A673 (cell line): ENCODE measurements at places on chromosomes 7 and 10.

DNA sequence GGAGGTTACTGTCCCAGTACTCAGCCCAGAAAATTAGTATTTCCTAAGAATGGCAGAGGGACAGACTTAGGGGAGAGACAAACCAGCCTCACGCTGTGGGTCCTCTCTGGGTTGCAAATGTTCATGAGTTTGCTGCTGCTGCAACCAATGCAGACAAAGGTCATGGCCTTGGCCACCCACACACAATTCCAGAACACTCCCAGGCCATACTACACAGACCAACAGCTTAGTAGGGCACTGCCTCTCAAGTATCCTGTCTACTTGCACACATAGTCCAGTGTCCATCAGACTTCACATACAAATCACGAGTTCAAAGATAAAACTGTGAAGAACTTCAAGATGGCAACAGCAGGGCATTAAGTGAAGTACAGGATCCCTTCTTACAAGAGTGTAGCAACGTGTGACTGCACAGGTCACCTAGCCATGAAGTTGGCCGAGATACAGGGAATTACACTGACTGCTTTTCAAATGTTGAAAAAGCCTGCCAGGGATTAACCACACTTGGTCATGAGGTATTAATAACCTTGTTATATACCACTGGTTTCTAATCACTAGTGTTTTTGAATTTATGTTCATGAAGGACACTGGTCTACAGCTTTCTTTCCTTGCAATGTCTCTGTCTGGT, 40.0 kb downstream of the ZNF33B start:
- no peak overlapping the region for H3K27ac ChIP-seq
- no peaks in the 10 kb centered on the region for H3K27me3 ChIP-seq
- no peak for DNase-seq
- H3K36me3 ChIP-seq, result peaks cover 14% of the 10 kb centered on the region
- H3K4me1 ChIP-seq, result no peaks in the 10 kb centered on the region
- no peak overlapping the region for H3K4me3 ChIP-seq

- no peaks in the 10 kb centered on the region for H3K36me3 ChIP-seq
- H3K4me1 ChIP-seq, result no peaks in the 10 kb centered on the region
- H3K27ac ChIP-seq, result no peak overlapping the region
- H3K27me3 ChIP-seq, result no peaks in the 10 kb centered on the region
- DNase-seq, result no peak
Observed at GRCh38 chr10:44662051-44662450, 249.1 kb upstream of the TMEM72 start.

- no peaks in the 10 kb centered on the region for H3K4me1 ChIP-seq
- no peak overlapping the region for H3K4me3 ChIP-seq
- peak; percentile 79 for DNase-seq
- no peaks in the 10 kb centered on the region for H3K27me3 ChIP-seq
Observed at GRCh38 chr10:2978111-2978510, 89.2 kb upstream of the PFKP start.

- H3K4me3 ChIP-seq, result no peak overlapping the region
- no peaks in the 10 kb centered on the region for H3K4me1 ChIP-seq
- H3K27me3 ChIP-seq, result no peaks in the 10 kb centered on the region
- H3K27ac ChIP-seq, result no peak overlapping the region
- DNase-seq, result no peak
- no peaks in the 10 kb centered on the region for H3K36me3 ChIP-seq
Observed at GRCh38 chr7:141028767-141029166, 14.0 kb upstream of the MRPS33 start.

DNA sequence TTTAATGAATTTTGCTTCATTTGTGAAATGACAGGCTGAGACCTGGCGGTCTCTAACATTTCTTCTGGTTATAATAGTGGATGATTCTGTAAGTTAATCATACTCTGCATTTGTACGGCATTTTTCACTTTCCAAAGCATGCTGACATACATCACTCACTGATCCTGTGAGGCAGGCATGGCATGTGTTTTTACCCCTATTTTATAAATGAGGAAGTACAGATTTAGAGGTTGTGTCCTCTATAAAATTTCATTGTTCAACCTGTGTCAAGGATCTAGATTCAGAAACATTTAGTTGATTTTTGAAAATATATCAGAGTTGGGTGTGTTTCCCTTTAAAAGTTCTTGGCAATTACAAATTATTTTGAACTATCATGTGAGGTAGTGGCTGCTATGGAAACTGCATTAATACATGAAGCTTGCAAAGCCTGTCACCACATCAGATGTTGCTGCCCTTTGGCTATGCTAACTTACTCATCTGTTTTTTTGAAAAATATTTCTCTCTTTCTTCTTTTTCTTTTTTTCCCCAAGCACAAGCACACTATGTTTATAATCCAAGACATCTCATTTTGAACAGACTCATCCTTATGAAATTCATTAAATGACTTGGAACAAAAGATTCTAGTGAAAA, 172.7 kb downstream of the GNAI1 start:
- H3K36me3 ChIP-seq, result no peaks in the 10 kb centered on the region
- peak; percentile 17 for DNase-seq
- H3K27ac ChIP-seq, result no peak overlapping the region
- H3K4me3 ChIP-seq, result no peak overlapping the region

GRCh38 chr7:73351447-73352167, 23.6 kb downstream of the FKBP6 start:
- H3K4me1 ChIP-seq, result no peaks in the 10 kb centered on the region
- DNase-seq, result no peak
- H3K4me3 ChIP-seq, result no peak overlapping the region
- no peaks in the 10 kb centered on the region for H3K27me3 ChIP-seq

- H3K4me3 ChIP-seq, result no peak overlapping the region
- H3K36me3 ChIP-seq, result no peaks in the 10 kb centered on the region
- no peak overlapping the region for H3K27ac ChIP-seq
- peaks cover 4% of the 10 kb centered on the region for H3K4me1 ChIP-seq
- no peak for DNase-seq
- no peaks in the 10 kb centered on the region for H3K27me3 ChIP-seq
Observed at GRCh38 chr10:48450233-48450740, 143.8 kb downstream of the MAPK8 start.

- no peaks in the 10 kb centered on the region for H3K27me3 ChIP-seq
- no peak for DNase-seq
Observed at GRCh38 chr10:78963074-78964034, 105.4 kb upstream of the ZMIZ1 start.

- no peaks in the 10 kb centered on the region for H3K36me3 ChIP-seq
- no peaks in the 10 kb centered on the region for H3K27me3 ChIP-seq
- DNase-seq, result no peak
- H3K4me1 ChIP-seq, result no peaks in the 10 kb centered on the region
- no peak overlapping the region for H3K27ac ChIP-seq
Observed at GRCh38 chr7:77316219-77316978, 99.8 kb downstream of the GSAP start.
